Right ventricle myocardium superior (tissue), 1 donor: ENCODE measurements at places on chromosomes 7 and 10.
A peak's percentile ranks its signal among the peaks of the same experiment; 100 is the strongest.

- no peak for DNase-seq
Observed at GRCh38 chr7:69341288-69341687, 257.0 kb upstream of the AUTS2 start.

- no peak for DNase-seq
Observed at GRCh38 chr7:37643876-37644275, 39.7 kb upstream of the GPR141 start.

DNA sequence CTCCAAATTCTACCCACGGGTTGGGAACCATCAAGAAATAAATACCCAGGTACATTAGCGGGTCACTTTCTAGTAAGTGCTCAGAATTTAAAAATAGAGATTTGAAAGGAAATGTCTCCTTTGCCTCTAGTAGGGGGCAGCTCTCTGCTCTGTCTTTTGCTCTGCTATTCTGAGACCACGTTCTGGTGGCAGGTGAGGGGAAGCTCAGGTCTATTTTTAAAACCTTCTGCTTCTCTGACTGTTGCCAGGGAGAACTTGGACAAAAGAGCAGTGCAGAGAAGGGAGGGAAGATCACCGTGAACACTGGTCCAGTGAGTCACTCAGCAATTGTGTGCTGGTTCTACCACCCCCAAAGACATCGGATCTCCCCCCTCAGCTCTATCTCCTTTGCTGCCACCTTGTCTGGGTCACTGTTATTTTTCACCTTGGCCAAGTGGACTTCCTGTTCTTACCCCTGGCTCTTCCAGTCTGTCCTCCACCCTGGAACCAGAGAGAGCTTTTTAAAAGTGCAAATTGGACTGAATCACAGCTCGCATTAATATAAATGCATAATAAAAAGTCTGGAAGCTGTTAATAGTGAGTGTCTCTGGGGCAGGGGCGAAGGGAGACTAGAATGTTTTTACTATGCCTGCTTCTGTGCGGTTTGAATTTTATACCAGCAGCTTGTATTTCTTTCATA, 72.4 kb upstream of the LOXL4 start:
- no peak for DNase-seq

DNA sequence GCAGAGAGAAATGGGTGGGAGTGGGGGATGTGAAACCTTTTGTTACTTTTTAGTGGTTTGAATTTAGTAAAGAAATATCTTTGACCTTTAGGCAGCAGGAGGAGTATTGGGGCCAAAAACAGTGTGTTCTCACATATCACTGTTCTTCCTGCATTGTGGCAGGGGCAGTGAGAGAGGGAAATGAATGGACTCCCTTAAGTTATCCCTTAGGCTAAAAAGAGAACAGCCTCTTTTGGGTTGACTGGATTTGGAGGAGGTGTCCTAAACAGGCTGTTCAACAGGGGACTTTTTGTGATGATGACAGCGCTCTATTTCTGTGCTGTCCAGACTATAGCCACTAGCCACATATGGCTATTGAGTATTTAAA, 22.3 kb downstream of the ZNF775 start:
- no peak for DNase-seq

- DNase-seq: no peak
Observed at GRCh38 chr10:10500937-10501336, 516.7 kb upstream of the CELF2 start.

DNA sequence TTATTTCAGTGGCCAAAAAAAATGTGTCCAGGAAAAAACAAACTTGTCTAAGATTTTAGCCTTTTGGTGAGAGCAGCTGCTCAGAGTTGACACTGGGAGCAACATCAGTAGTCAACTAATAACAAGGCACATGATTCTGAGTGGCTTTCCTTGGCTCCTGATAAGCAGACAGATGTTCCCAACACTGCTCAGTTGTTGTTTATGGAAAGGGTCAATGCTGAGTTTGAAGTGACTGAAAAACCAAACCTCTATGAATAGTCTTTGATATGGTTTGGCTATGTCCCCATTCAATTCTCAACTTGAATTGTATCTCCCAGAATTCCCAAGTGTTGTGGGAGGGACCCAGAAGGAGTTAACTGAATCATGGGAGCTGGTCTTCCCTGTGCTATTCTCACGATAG, 12.3 kb downstream of the DYDC1 start:
- no peak for DNase-seq

DNA sequence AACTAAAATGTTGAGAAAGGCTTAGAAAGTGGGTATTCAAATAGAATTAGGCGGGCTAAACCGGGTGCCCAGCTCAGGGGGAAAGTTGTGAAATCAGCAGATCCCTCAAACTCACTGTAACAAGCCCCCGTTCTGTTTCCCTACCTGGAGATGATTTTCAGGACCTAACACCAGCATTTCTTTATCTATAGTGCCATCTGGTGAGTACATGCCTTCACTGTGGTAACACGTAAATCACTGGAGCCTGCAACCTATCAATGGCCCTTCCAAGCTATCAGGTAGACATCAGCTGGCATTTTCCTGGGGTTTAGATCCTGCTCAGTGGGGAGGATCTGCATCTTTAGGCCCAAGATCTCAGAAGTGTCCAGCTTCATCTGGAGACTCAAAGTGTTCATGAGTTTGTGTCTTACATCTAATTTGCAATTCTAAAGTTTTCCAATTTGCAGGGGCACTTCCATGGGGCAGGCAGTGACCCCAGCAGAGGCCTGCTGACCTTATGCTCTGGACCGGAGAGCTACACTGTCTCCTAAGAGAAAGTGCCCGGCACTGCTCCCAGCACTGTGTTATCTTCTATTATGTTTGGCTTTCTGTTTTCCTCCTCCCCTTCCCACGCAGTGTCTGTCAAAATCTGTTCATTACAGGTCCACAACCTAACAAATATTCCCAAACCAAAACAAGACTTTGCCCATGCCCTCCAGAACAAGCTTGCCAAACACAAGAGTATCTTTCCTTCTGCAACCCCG, 132.5 kb downstream of the LSM5 start:
- DNase-seq: no peak

DNA sequence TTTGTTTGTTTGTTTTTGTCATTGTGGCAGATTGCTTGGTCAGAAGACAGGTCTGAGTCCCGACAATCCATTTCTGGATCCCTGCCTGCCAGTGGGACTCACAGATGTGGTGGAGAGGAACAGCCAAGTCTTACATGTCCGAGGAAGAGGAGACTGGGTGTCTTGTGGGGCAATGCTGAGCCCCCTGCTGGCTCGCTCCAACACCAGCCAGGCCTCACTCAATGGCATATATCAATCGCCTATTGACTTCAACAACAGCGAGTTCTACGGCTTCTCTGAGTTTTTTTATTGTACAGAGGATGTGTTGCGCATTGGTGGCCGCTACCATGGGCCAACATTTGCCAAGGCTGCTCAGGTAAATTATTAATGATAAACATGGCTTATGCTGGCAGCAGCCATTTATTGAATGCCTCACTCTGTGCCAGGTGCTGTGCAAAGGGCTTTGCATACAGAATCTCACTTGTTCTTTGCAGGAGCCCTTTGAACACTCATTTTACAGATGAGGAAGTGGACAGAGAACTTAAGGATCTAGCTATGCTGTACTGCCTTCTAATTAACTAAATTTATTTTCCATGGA, 33.3 kb downstream of the COX15 start:
- no peak for DNase-seq

DNA sequence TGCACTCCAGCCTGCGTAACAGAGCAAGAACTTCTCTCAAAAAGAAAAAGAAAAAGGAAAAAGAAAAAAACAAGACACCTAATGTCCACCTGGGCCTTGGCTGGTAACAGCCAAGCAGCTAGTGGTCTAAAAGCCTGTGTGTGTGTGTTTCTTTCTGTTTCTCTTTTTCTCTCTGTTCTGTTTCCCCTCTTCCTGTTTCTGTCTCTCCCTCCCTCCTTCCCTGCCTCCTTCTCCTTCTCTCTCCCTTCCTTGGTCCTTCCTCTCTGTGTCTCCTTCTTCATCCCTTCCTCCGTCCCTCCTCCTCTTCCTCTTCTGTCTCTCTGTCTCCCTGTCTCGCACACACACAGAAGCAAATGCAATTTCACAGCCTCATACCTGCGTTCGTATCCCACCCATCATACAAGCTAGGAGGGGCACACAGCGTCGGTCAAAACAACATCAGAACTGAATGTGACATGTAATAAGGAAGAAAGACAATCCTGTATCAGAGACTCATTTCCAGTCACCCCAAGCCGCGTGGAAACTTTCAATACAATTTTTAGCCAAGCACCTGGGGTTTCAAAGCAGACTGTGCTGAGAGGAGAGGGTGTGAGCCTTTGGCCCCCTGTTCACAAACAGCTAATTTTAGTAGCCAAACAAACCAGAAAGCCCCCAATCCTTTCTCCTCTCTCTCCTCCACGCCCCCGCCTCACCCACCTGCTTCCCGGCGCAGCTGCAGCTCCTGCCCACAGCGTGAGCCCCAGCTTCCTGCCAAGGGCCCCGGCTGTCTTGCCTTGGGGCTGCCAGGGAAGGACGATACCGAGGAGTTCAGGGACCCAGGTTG, 50.2 kb upstream of the GNA12 start:
- no peak for DNase-seq

DNA sequence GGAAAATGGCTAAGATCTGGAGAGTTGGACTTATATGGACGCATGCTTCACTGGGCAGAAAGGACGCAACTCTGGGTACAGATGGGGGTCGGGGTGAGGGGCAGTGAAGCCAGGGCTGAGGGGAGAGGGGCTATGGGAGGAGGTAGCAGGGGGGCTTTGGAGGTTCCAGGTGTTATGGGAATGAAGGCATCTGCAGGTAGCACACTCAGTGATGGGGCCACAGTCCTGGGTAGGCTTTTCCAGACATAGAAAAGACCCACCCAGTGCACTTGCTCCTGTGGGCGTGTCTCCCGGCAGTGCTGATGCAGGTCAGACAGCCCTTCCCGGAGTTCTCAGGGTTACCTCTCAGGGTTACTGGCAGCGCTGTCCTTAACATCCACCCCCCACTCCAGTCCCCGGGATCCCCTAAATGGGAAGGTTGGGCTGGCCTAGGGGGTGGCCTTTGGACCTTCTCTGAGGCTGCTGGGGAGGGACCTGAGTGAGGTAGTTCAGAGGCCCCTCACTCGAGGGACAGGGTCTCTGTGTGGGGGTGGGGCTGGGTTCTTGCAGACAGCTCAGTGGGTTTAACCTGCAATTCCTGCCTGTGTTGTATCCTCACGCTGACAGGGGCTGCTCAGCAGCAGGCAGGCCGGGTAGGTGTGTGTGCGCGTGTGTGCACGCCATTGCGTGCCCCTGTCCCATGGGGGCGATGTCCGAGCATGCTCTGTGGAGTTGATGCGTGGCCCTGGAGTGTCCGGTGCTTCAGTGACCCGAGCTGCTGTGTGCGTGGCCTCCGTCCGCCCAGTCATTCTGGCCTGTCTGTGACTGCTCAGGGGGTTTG, 6.2 kb downstream of the ZYX start:
- no peak for DNase-seq

- no peak for DNase-seq
Observed at GRCh38 chr10:62027841-62028501, 126.5 kb downstream of the ARID5B start.

DNA sequence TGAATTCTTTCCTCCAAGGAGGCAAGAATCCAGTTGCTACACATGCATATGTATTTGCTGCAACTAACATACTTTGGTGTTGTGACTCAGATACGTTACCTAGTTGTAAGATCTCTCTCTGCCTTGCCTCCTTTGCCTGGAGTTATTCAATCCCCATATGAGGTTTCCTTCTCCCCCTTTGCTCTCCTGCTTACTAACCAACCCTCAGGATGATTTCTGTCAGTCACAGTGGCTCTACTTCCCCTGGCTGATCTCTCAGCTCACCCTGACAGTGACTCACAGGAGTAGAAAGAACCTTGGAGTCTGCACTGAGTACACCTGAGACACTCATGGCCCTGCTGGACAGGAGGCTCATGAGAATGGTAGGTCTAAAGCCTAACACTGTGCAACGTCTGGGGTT, 92.0 kb downstream of the TMEM106B start:
- no peak for DNase-seq

- DNase-seq: no peak
Observed at GRCh38 chr10:8278099-8278498, 223.6 kb downstream of the GATA3 start.

- DNase-seq: no peak
Observed at GRCh38 chr7:140673774-140674155, 1.0 kb downstream of the ADCK2 start.

- no peak for DNase-seq
Observed at GRCh38 chr7:139332697-139333359, 8.3 kb upstream of the FMC1 start.

DNA sequence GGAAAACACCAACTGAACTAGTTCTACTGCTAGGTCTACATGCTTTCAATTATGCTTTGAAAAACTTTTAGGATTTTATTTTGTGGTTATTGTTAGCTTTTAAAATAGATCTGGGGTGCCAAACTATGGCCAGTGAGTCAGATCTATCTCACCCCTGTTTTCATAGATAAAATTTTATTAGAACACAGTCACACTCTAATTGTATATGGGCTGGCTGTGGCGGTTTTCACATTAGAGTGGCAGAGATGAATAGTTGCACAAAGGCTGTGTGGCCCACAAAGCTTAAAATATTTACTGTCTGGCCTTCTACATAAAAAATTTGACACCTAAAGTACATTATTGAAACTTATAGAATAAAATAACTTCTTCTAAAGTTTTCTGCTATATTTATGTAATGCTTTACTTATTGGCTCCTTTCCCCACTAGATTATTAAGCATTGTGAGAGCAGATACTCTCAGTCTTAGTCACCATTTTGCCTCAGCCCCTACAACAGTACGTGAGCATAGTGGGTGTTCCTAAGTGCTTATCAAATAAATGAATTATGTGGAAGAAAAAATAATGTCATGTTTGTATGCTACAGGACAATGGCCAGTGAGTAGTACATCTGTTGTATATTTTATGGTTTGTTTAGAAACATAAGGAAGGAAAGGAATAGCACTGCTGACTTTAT, 5.4 kb upstream of the SUV39H2 start:
- DNase-seq: no peak

- peak; percentile 58 for DNase-seq
Observed at GRCh38 chr7:34158368-34159153, 253.2 kb downstream of the BMPER start.

GRCh38 chr10:86373828-86374227, 7.2 kb upstream of the GRID1 start:
- DNase-seq: no peak

- DNase-seq: no peak
Observed at GRCh38 chr10:54904833-54905232, 103.8 kb upstream of the PCDH15 start.

DNA sequence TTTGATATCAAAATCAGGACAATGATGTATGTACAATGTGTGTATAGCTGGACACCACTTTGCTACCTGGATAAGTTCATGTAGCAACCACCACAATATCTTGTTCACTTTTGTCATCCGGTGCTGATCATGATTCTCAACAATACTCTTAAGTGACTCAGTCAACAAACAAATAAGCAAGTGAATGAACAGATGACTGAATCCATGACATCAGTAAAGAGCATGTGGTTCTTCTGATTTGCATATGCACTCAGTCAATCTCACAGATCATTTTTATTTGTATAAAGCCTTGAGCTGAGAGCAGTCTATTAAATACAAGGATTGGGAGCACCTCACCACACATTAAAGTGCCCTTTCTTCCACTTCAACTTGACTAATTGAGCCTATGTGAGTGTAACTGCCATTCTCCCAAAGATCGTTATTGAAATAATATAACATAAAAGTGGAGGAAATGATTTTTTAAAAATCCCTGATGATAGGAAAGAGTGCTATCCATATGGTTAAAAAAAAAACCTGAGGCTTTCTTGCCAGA, 69.5 kb downstream of the NPSR1 start:
- DNase-seq: no peak

- no peak for DNase-seq
Observed at GRCh38 chr10:42867571-42867970, 85.0 kb downstream of the BMS1 start.
